Globus pallidus (tissue), 1 donor: ENCODE measurements at places on chromosomes 6 and 20.

- DNase-seq: peak; percentile 29
Measured at GRCh38 chr20:2217857-2218539, 77.8 kb upstream of the TGM3 start.

DNA sequence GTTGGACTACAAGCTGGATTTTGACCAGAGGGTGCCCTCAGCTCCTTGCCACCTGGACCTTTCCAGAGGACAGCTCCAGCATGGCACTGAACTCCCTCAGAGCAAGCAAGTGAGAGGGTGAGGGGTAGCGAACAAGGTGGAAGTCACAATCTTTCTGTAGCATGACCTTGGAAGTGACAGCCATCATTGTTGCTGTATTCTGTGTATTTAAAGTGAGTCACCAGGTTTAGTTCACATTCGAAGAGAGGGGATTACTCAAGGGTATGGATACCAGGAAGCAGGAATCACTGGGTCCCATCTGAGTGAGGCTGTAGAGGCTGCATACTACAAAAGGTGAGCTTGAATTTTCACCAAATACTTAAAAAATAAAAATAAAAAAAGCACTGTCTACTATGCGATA, 280.0 kb upstream of the SPTLC3 start:
- no peak for DNase-seq

DNA sequence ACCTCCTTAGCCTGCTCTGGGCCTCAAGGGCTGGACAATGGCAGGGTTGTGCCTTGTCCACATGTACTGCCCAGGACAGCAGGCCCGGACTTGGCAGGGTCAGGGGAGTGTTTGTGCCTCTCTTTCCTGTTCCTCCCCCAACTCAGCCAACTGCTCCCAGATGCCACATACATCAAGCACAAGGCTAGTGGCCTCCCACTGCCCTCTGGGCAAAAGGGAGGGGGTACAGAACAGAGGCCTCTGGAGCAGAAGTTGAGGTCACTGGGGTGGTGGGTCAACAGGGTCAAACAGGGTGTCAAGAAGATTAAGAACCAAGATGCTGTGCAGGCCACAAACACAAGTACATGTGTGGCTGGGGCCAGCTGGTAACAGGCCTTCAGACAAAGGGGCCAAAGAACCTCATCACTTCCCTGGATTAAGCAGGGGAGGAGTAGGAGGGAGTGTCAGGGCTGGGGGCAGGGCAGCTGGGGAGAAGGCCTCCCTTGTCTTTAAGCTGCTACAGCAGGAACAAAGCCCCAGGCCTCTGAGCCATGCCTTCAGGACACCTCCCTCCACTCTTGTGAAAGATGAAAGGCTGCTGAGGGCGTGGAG, 36.0 kb downstream of the KCNK5 start:
- peak; percentile 8 for DNase-seq

- DNase-seq: no peak
Measured at GRCh38 chr6:74551896-74552295, 654.0 kb downstream of the COL12A1 start.

GRCh38 chr6:126153661-126154060, 167.3 kb downstream of the TRMT11 start:
- no peak for DNase-seq
